Hepatocyte (in vitro differentiated cells): ENCODE measurements at places on chromosomes 1 and 21. TPM values are rescaled to one million over a fixed set of nuclear protein-coding genes. Genes with fewer than 3 reads are reported as not detected.

PAPPA2 gene
- 2.6 and 2.9 TPM in 2 replicates for total RNA-seq

PTGER3 gene
- total RNA-seq = 1.4 and 1.8 TPM in 2 replicates

MFSD2A gene
- 2.7 and 4.8 TPM in 2 replicates for total RNA-seq

CORT gene
- 0.13 TPM in 1 of 2 replicates, not detected in the other for total RNA-seq

CACNA1S gene
- total RNA-seq = 0.04 TPM in 1 of 2 replicates, not detected in the other

LYPLA2 gene
- total RNA-seq = 73.2 and 108 TPM in 2 replicates

ZNF695 gene
- 1.5 TPM in 2 replicates for total RNA-seq

CELA3A gene
- total RNA-seq = 2.2 TPM in 1 of 2 replicates, not detected in the other

USP21 gene
- total RNA-seq = 5.5 and 7.7 TPM in 2 replicates

HES4 gene
- 21.4 and 28.7 TPM in 2 replicates for total RNA-seq

TCP10L gene
- 0.40 TPM in 1 of 2 replicates, not detected in the other for total RNA-seq

OR2L13 gene
- not detected in 2 replicates for total RNA-seq

LCE6A gene
- not detected in 2 replicates for total RNA-seq

KRTAP7-1 gene
- not detected in 2 replicates for total RNA-seq

NTNG1 gene
- total RNA-seq = 3.5 and 3.9 TPM in 2 replicates

SPRR2G gene
- total RNA-seq = not detected in 2 replicates

PCAT6 gene
- 0.48 and 0.60 TPM in 2 replicates for total RNA-seq

WNT9A gene
- 1.2 and 2.8 TPM in 2 replicates for total RNA-seq

STK40 gene
- 28.2 and 30.7 TPM in 2 replicates for total RNA-seq

RPE65 gene
- 0.32 and 0.70 TPM in 2 replicates for total RNA-seq

LCE2B gene
- not detected in 2 replicates for total RNA-seq

AUNIP gene
- 1.3 and 2.4 TPM in 2 replicates for total RNA-seq

MATN1 gene
- 0.47 and 2.0 TPM in 2 replicates for total RNA-seq

WNT2B gene
- total RNA-seq = 2.4 and 2.7 TPM in 2 replicates

IFI44L gene
- 2.6 and 3.5 TPM in 2 replicates for total RNA-seq

EPHA2 gene
- 26.7 and 27.3 TPM in 2 replicates for total RNA-seq

FMO3 gene
- 0.16 and 1.6 TPM in 2 replicates for total RNA-seq

F3 gene
- total RNA-seq = 261 and 281 TPM in 2 replicates

WDR64 gene
- total RNA-seq = 0.07 TPM in 1 of 2 replicates, not detected in the other

CYP4B1 gene
- total RNA-seq = 0.67 TPM in 1 of 2 replicates, not detected in the other

SLC44A5 gene
- 2.9 and 4.8 TPM in 2 replicates for total RNA-seq

MORN1 gene
- total RNA-seq = 4.0 and 9.4 TPM in 2 replicates

HMCN1 gene
- 13.4 and 14.2 TPM in 2 replicates for total RNA-seq

ILDR2 gene
- 2.4 and 3.4 TPM in 2 replicates for total RNA-seq

MAP10 gene
- 3.8 and 5.7 TPM in 2 replicates for total RNA-seq
